ENCODE measurements at places on chromosomes 16 and 17. TPM values are rescaled to one million over a fixed set of nuclear protein-coding genes. Genes with fewer than 3 reads are reported as not detected.

USP7 gene
- 28.3 TPM for total RNA-seq

CACNA1G gene
- total RNA-seq: under 0.01 TPM

DNA sequence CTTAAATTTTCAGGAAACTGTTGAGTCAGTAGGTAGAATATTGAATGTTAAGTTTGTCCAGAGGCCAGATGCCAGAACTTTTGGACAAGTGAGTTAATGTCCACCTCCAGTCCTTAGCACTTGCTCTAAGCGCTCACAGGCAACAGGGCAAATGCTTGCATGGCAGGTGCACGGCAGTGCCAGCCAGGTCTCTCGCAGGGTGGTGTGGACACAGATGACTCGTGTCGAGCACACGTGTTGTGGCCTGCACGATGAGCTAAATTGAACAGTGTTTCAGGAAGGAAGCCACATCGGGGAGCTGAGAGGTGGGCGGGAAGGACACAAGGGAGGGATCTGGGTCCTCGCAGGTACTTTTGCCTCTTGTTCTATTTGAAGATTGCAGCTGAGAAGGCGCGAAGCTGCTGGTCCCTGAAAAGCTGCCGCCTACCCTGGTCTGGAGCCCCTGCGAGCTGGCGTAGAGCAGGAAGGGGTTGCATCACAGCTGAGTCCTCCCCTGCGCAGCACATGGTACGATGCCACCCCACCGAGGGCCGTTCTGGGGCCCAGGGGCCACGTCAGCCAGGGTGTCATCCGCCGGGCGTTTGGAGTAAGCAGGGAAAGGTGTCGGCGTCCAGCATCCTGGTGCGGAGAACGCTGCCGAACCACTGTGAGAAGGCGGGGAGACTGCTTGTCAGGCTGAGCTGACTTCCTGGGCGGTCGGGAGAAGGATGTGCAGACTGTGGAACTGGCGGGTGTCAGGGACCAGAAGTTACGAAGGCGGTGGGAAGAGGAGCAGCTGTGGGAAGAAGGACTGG lies 6.3 kb downstream of the RAB40C start:
- no peak for DNase-seq

- DNase-seq: peak; percentile 39
Observed at GRCh38 chr16:49023050-49023449, 258.6 kb downstream of the CBLN1 start.

DNA sequence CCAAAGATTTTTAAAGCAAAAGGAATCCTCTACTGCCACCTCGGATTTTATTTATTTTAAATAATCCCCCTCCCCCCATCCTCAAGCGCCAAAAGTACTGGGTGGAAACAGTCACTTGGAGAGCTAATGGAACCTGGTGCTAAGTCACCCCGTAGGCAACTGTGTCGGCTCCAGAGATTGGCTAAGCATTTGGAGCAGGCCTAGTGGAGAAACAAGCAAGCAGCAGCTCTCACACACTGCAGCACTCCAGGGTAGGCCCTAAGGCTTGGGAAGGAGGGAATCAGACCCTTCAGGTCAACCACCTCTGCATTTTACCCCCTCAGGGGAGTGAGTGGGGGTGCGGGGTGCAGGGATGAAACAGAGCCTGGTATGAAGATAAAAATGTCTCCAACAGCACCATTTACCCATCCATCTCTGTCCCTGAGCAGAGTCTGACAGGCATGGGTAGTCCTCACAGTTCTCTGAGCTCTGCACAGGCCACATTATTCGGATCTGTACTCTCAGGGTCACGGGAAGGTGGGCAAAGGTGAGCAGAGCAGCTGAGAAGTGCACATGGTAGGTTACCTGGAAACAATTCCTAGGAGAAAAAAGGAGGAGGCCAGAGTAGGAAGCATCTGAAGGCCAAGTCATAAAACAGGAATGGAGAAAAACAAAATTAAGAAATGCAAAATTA lies 27.2 kb upstream of the STAC2 start:
- DNase-seq: no peak

DNA sequence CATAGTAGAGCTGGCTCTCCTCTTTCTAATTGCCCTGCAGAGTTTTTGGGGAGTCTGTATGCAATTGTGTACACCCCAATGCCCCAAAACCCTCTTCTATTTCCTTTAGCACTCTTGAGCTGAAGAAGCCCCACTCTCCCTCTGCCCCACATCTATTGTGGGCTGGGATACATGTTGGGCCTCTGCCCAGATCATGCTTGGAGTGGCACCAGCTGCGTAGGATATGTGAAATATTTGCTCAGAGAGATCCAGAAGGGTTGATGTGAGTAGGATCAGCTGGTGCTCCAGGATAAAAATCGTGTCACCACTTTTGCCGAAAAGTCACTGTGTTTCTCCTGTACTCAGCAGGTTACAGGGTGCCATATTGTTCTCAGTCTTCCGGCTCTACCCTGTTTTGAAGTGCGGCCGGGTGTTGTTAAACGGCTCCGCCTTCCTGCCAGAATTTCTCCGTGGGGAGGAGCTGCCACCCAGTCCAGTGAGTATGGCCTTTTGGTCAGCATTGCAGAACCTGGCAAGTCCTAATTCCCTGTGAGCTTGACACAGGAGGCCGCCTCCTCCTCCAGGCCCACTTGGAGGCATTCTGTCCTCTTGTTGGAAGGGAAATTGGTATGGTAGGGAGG lies 664.5 kb downstream of the WWOX start:
- no peak for DNase-seq

- peak; percentile 82 for DNase-seq
Observed at GRCh38 chr17:46063241-46063640, 64.2 kb downstream of the STH start.

SRL gene
- under 0.01 TPM for total RNA-seq

DNA sequence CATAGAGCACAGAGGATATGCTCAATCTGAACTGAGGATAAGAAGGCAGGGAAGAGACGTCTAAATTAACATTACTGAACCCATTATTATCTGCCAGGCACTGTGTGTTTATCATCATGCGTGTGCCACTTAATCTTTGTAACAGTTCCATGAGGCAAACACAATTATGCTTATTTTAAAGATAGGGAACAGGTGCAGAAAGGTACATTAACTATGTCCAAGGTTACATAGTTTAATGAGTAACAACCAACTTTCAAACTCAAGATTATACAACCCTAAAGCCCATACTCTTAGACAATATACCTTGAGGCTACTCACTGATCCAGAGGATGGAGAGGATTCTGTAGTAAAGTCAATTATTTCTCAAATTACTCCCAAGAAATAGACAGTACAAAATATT lies 43.2 kb downstream of the STH start:
- no peak for DNase-seq

CCDC200 gene
- not detected for total RNA-seq

DNA sequence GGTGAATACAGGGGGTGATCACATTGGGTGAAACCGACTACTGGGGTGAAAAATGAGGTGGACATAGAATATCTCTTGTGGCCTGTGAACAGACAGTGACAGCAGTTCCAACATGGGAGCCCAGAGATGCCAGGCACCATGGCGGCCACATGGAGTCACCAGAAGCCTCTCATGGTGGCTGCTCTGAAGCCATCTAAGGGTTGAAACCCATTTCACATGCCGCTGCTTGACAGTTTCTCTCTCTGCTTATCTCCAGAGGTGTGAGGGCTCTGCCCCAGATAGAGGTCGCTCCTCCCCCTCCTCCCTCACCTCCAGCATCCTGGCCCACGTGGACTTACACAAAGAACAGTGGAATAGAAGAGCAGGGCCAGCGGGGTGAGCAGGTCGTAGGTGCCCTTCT lies 37.9 kb upstream of the PIK3R6 start:
- DNase-seq: no peak

DNA sequence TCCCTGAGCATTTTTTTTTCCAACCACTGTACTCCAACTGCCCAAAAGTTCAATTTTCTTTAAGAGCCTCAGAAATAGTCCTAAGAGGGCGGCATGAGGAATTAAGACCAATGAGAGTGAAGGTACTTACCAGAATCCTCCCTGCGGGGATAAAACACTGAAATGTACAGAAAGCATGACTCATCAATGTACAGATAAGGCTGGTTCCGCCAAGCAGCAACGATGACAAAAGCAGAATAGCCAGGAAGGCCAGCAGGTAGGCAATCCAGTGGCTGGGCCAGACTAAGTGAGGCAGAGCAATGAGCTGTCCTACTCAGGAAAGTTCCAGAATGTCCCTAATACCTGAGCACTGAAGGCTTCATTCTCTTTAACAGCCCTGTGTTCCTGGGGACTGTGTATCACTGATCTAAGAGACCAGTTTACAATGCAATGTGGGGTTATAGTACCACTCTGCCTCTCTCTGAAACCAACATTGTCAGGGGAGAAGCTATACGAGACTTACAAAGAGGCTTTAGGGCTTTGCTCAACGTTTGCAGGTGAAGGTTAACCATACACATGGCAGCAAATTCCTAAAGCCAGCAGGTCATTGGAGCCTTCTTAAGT lies 11.0 kb upstream of the GPR139 start:
- no peak for DNase-seq

CIBAR2 gene
- 0.18 TPM for total RNA-seq

DNA sequence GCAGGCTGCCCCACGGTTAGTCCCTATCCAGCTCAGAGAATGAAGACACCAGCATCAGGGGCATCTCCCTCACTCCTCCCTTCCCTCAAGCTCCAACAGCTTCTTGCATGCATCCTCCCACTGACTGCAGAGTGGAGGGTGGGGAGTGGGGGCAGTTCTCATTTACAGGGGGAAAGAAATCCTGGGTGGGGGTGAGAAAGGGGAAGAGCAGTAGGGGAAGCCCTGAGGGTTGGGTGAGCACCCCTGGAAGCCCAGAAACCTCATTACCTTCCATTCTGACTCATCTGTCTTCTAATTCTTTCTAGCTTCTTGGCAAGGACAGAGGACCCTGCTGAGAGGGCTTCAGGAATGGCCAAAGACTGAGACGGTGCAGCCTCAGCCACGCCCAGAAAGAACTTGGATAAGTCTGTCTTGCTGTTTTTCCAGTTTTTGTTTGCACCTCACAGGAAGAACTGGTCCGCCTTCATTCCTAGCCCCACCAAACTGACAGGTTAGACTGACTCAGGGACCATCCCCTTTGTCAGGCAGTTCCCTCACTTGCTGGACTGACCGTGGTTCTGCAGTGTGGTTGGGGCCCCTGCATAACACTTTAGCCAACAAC lies 52.5 kb upstream of the WSB1 start:
- DNase-seq: peak; percentile 10

DNAAF8 gene
- 0.54 TPM for total RNA-seq

CCL22 gene
- not detected for total RNA-seq

BRIP1 gene
- 19.7 TPM for total RNA-seq

NACA2 gene
- total RNA-seq: not detected

GRCh38 chr16:19095654-19096053 lies 18.1 kb upstream of the ITPRIPL2 start:
- DNase-seq: no peak

GRCh38 chr16:29192329-29193247 lies 207.7 kb downstream of the LAT start:
- DNase-seq: no peak

TMEM238L gene
- not detected for total RNA-seq

MYCBPAP gene
- total RNA-seq: under 0.01 TPM

CDH1 gene
- total RNA-seq: not detected

- no peak for DNase-seq
Observed at GRCh38 chr16:52491216-52491615, 55.7 kb downstream of the TOX3 start.

DNA sequence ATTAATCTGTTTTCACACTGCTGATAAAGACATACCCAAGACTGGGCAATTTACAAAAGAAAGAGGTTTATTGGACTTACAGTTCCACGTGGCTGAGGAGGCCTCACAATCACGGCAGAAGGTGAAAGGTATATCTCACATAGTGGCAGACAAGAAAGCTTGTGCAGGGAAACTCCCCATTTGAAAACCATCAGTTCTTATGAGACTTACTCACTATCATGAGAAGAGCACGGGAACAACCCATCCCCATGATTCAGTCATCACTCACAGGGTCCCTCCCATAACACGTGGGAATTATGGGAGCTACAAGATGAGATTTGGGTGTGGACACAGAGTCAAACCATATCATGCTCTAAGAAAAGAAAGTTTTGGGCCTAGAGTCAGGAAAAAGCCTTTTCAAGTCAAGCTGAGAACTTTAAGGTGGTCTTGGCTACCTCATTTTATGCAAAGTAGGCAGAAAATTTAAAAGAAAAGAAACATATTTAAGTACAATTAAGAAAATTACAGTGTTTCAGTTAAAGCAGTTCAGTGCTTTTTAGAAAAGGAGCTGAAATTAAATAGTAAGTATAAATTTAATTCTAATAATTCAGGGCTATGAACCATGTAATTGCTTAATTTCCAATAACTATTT lies 24.9 kb upstream of the CRYM start:
- peak; percentile 93 for DNase-seq

DNA sequence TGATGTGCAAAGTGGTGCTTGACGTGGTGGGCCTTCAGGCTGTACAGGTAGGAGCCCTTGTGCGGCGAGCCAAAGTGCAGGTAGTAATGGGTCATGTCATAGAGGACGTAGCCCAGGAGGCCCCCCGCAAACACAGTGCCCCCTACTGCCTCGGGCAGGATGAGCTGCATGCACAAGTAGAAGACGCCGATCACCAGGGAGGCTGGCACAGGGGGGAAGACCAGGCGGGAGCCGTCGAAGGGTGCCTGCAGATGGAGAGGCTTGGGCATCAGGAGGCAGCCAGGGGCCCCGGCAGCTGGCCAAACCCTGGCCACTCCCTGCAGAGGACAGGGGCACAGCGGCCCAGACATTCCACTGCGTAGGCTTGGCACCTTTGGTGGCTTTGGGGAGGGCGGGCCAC lies 15.7 kb upstream of the MLKL start:
- DNase-seq: no peak

DNA sequence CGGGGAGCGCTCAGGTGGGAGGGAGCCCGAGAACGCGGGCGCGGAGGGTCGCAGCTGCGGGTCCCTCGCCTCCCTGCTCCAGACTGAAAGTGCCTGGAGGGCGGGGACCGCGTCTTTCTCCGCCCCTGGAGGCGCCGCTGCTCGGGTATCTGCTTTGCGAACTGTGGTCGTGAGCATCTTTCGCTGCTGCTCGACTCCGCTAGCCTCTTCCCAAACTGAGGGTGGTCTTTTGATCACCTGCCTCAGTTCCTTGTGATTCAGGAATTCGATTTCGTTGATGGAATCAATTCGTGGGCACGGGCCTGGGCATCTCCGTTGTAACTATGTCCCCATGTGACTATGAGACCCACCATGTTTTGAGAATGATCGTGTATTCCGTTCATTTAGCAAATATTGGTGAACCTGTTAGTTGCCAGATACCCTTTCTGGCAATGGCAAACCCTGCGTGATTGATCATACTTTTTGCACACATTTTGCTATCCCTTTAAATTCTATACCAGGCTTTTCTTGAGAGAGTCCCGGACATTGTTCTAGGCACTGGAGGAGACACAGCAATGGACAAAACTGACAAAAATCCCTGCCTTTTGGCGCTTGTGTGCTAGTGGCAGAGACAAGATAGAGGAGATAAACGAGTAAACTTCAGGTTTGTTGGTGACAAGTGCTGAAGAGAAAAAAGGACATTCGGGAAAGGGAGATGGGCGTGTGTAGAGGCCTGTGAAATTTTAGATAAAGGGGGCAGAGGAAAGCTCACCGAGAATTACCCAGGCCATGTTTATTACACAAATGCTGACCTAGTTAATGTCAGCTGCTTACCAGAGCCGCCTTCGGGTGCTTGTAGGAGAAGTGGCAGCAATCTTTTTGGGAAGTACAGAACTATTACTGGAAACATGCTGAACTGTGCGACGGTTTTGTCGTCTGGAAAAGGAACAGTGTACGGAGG lies 948 bp downstream of the UTP18 start:
- DNase-seq: no peak

NKD1 gene
- not detected for total RNA-seq

- DNase-seq: no peak
Observed at GRCh38 chr17:73430848-73431247, 119.0 kb upstream of the CDC42EP4 start.

GRCh38 chr17:279331-279730 lies 73.3 kb downstream of the RPH3AL start:
- no peak for DNase-seq
